ENCODE measurements at places on chromosomes 2 and 18. TPM values are rescaled to one million over a fixed set of nuclear protein-coding genes. Genes with fewer than 3 reads are reported as not detected.

GRCh38 chr2:127046579-127046978 is 60.4 kb downstream of the BIN1 start:
- H3K27me3 ChIP-seq: no peaks in the 10 kb centered on the region
- no peaks in the 10 kb centered on the region for H3K4me1 ChIP-seq
- DNase-seq: no peak
- no peak overlapping the region for H3K27ac ChIP-seq
- no peaks in the 10 kb centered on the region for H3K36me3 ChIP-seq

DNA sequence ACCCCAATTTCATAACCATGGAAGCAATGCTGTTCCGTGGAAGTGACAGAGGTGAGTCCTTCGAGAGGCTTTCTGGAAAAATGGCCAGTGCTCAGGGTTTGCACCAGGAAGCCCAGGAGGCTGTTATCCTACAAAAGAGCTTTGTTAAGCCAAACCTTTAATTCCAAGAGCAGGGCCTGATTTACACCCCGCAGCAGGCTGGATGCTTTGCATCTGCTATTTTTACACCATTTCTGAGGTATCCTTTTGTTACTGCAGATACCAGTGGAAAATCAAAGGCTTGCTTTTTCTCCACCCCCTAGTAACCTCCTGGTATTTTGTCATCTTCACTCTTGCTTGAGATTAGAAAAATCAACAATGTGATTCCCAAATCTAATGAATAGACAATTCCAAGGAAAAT is 380.6 kb downstream of the SOX11 start:
- H3K4me3 ChIP-seq: no peak overlapping the region
- no peaks in the 10 kb centered on the region for H3K27me3 ChIP-seq
- no peaks in the 10 kb centered on the region for H3K4me1 ChIP-seq
- no peaks in the 10 kb centered on the region for H3K36me3 ChIP-seq
- H3K27ac ChIP-seq: no peak overlapping the region

- no peaks in the 10 kb centered on the region for H3K36me3 ChIP-seq
- H3K4me1 ChIP-seq: no peaks in the 10 kb centered on the region
- no peak overlapping the region for H3K27ac ChIP-seq
- DNase-seq: no peak
- no peak overlapping the region for H3K4me3 ChIP-seq
These were observed 167.5 kb upstream of the ITGA4 start for GRCh38 chr2:181289698-181290097.

GRCh38 chr2:95312543-95313201 is 15.5 kb downstream of the KCNIP3 start:
- H3K4me1 ChIP-seq: peaks cover 2% of the 10 kb centered on the region
- no peaks in the 10 kb centered on the region for H3K27me3 ChIP-seq
- no peak overlapping the region for H3K27ac ChIP-seq
- H3K4me3 ChIP-seq: no peak overlapping the region
- no peak for DNase-seq

- H3K4me3 ChIP-seq: no peak overlapping the region
- H3K36me3 ChIP-seq: no peaks in the 10 kb centered on the region
- no peak overlapping the region for H3K27ac ChIP-seq
- DNase-seq: no peak
- no peaks in the 10 kb centered on the region for H3K27me3 ChIP-seq
These were observed 155.8 kb downstream of the CDH7 start for GRCh38 chr18:65906621-65907034.

- no peaks in the 10 kb centered on the region for H3K27me3 ChIP-seq
- H3K27ac ChIP-seq: no peak overlapping the region
- DNase-seq: peak; percentile 19
These were observed 39.1 kb downstream of the ETAA1 start for GRCh38 chr2:67436221-67436620.

- peak overlapping the region; percentile 72 for H3K27ac ChIP-seq
- H3K27me3 ChIP-seq: no peaks in the 10 kb centered on the region
- peaks cover 14% of the 10 kb centered on the region for H3K36me3 ChIP-seq
- DNase-seq: no peak
- peaks cover 8% of the 10 kb centered on the region for H3K4me1 ChIP-seq
These were observed 3.0 kb downstream of the OSR1 start for GRCh38 chr2:19355416-19355821.

The NFE2L2 gene
- polyA plus RNA-seq: 166 TPM

The APLF gene
- polyA plus RNA-seq: 1.6 TPM

The FECH gene
- 52.7 TPM for polyA plus RNA-seq

The TMEM185B gene
- polyA plus RNA-seq: 35.1 TPM

Measured in fibroblast of lung (primary cell).